Adipocyte (in vitro differentiated cells): ENCODE measurements at places on chromosomes 6 and 20.
A peak's percentile ranks its signal among the peaks of the same experiment; 100 is the strongest.

GRCh38 chr20:50099113-50099512, 13.8 kb downstream of the UBE2V1 start:
- DNase-seq, result no peak

DNA sequence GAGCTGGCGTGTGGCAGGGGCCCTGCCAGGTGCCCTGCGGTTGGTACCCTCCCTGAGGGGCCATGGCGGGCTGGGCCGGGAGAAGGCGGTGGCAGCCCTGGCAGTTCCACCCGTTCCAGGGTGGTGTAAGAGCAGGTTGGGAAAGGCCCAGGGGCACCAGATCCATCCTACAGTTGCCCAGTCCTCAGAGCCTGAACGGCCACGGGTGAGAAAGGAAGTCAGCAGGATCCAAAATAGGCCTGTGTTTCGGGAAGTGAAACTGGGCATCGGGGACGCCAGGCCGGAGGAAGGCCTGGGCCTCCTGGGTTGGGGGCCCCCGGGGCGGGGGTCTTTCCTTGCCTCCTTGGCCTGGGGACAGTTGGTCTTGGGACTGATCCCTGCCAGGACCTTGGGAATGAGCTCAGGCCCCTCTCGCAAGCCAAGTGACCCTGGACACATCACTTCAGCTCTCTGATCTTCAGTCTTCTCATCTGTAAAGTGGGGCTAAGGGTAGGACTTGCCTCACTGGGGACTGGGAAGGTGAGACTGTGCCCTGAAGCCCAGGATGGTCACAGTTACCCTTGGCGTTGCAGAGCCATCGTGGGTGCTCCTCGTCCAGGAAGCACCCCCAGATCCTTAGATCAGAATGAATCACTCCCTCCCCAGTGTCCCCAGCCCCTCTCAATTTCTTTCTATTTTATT, 18.1 kb upstream of the NOL4L start:
- DNase-seq, result no peak

- DNase-seq, result no peak
Measured at GRCh38 chr6:74971633-74972032, 234.2 kb downstream of the COL12A1 start.

- DNase-seq, result no peak
Measured at GRCh38 chr20:1979106-1979778, 14.6 kb downstream of the PDYN start.

- no peak for DNase-seq
Measured at GRCh38 chr6:20605581-20605980, 71.3 kb downstream of the CDKAL1 start.

- DNase-seq, result peak; percentile 16
Measured at GRCh38 chr6:97765461-97765860, 482.4 kb upstream of the MMS22L start.
